GM12892 (cell line): ENCODE measurements at places on chromosomes 3 and 15.

GRCh38 chr3:43895573-43895972, 204.8 kb downstream of the ABHD5 start:
- no peak for DNase-seq

DNA sequence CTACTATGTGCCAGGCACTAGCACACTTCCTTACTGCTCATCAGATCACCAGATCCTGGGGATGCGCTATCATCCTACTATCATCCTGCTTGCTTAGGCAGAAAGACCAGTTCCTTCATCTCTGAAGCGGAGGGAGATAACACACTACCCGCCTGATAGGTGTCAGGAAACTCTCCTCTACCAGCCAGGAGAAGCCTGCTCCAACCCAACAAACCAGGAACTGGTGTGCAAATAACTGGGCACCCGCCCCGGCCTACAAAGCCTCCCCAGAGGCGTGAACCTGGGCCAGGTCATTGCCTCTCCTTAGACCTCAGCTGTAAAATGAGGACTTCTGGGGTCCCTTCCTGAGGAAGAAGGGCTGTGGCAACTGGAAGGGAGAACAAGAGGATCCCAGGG, 61.5 kb downstream of the HOMER2 start:
- no peak for DNase-seq

GRCh38 chr15:68303134-68303533, 25.6 kb downstream of the FEM1B start:
- DNase-seq = no peak

GRCh38 chr15:72919936-72920465, 132.3 kb upstream of the NEO1 start:
- DNase-seq = no peak

- DNase-seq = no peak
Observed at GRCh38 chr3:177595530-177596188, 398.4 kb upstream of the TBL1XR1 start.

DNA sequence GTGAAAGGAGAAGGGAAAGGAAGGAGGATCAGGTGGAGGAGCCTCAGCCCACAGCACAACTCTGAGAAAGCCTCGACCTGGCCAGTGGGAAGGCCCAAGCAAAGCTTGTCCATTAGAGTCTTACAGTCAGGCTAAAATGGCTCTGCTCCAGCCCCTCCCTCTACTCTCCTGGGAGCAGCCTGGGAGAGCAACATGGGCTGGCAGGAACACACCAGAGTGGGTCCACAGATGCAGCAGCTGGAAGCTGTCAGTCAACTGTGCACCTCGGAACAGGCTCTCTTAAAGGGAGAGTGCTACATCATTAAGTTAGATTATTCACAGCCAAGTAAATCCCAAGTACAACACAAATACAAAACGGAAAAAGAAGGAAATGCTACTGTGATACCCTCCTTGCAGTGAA, 98.0 kb upstream of the LIMD1 start:
- no peak for DNase-seq

- DNase-seq = no peak
Observed at GRCh38 chr3:70856414-70857162, 544.1 kb upstream of the MDFIC2 start.

DNA sequence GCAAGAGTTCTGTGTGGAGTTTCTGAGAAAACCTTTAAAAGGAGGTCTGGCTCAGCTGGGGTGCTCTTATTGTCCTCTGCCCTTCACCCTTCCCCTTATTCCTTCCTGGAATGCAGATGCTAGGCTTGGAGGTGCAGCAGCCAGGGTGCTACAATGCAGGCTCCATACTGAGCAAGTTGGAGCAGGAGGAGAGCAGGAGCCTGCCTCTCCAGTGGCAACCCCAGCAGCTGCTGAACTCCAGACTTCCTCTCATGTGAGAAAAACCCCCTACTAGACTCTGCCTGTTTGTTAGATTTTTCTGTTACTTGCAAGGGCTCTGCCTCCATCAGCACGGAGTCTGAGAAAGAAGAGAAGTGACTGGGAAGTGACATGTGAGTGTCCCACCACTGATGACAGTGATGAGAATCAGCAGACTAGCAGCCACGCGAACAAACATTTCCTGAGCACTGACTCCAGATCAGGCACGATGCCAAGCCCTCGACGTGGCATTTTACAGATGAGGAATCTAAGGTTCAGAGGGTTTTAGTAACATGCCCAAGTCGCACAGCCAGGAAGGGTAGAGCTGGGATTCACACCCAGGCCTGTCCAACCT, 16.1 kb upstream of the RARRES1 start:
- no peak for DNase-seq

DNA sequence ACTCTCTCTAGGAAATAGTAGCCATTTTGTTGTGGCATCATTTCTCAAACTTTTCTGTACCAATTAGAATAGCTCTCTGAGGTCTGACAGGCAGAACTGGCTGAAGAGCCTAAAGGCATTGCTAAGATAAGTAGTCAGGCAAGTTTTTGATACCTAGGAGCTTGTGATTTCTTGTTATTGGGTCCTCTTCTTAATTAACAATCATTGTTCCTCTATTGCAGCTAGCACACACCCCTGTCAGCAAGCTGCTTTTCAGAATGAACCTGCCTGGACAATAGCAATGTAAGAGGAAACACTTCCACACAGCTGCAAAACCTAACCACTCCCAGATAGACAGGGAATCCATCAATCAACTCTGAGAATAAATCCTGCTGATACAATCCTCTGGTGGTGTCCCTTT, 403.9 kb upstream of the TBL1XR1 start:
- no peak for DNase-seq

- no peak for DNase-seq
Observed at GRCh38 chr3:129399895-129400357, 28.5 kb downstream of the EFCAB12 start.

DNA sequence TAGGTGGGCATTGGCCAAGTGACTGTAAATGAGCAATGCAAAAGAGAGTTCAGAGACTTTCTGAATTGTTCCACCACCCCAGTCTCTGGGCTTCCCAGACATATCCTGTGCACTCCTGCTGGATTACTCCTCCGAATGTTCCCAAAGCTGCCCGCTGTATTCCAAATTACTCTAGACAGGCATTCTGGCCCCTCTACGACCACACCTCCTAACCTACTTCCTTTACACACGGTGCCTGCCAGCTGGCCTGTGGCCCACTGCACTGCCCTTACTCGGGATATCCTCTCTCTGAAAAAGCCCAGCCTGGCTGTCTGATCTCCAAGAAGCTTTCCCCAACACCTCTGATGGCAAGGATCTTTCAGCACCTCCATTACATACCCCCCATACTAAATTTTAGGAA, 66.6 kb downstream of the DUT start:
- no peak for DNase-seq

- DNase-seq = no peak
Observed at GRCh38 chr3:55541016-55541415, 53.9 kb upstream of the WNT5A start.

- no peak for DNase-seq
Observed at GRCh38 chr3:53941184-53941583, 49.5 kb upstream of the SELENOK start.

GRCh38 chr3:188559856-188560255, 405.9 kb downstream of the LPP start:
- no peak for DNase-seq

- DNase-seq = no peak
Observed at GRCh38 chr3:43497422-43497821, 124.4 kb downstream of the ANO10 start.
